GM19239 (cell line): ENCODE measurements at places on chromosomes 6 and 20.

- DNase-seq, result no peak
These were observed 280.4 kb downstream of the UBE3D start for GRCh38 chr6:82785206-82785605.

- DNase-seq, result no peak
These were observed 1.5 kb upstream of the SLC26A8 start for GRCh38 chr6:36025932-36026327.

- no peak for DNase-seq
These were observed 165.3 kb downstream of the SOBP start for GRCh38 chr6:107655245-107655644.

GRCh38 chr6:10505529-10505928 is 15.6 kb upstream of the GCNT2 start:
- no peak for DNase-seq

DNA sequence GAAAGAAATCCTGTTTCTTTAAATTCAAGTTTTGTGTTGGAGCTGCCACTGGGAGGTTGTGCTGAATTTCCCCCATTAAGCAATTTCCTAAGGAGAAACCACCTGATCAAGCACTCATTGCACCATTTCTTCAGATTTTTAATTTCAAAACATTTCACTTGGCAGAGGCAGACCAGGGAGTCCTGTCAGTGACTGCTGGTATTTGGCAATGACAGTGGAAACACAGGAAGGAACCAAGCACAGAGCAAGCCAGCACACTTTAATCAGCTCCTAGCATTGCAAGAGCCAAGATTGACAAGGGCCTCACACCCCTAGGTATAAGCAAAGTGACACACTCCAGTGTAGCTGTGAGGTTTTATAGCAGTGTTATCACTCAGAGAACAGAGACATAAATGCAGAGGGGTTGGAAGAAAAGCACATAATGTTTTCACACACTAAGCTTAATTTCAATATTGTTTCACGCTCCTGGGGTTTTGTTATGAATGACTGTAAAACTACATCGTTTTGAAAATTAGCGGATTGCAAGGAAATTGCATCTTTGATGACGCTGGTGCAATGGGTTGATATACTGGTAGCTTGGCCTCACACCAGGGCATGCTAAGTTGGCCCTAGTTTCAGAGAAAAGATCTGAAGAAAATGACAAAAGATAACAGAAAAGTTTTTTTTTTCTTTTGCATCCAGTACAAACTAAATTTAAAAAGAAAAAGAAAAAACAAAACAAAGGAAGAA is 768.4 kb downstream of the TFAP2A start:
- DNase-seq, result no peak

DNA sequence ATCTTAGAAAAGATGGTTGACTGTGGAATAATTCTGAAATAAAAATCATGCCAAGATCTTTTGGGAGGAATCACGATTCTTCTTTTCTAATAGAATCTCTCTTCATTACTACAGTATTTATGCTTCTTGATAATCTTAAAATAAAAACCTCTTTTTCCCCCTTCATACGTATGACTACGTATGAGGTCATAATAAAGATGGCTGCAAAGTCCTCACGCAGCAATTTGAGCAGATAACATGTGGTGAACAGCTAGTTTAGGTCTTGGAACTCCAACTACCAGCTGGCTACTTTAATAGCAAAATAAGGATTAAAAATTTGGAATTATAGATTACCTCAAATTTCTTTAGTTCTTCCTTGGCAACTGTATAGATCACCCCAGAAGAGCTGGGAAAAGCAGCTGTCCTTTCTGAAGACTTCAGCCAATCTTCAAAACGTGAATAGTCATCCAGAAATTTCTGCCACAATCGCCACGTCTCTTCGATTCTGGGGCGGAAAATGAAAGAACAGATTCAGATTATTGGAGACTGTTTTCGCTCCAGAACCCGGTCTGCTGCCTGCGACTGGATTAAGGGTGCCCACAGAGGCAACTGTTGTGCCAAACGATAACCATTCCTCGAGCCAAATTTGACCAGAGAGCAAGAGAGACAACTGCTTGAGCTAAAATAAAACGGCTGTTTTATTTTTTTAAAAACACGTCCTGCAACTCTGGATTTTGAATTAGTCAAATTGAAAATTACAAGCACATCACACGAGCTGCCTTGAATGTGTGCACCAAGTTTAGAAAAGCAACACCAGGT is 347.3 kb downstream of the ESR1 start:
- no peak for DNase-seq

DNA sequence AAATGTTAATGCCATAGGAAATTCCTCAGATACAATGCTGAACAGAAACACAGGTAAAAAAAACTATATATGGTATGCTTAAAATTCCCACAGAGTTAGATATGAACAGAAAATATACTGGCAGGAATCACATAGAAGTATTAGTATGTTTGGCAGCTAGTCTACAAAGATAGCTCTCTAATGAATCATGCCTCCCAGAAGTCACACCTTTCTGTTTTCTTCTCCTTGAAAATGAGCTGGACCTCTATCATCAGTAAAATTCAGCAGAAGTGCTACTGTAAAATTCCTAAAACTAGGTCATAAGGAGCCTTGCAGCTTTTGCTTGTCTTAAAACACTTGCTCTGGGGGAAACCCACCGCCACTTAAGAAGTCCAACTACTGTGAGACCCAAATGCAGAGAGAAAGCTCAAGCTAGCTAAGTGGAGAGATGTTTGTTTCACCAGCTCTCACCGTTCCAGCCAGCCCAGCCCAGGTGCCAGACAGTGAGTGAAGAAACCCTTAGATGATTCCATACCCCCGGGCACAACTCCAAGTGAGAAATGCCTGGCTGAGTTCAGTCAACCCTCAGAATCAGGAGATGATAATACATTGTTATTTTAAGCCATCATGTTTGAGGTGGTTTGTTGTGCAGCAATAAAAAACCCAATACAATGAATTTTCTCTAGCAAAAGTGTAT is 43.0 kb downstream of the TSPYL4 start:
- DNase-seq, result no peak

GRCh38 chr6:134680021-134680420 is 269.9 kb downstream of the ALDH8A1 start:
- no peak for DNase-seq

DNA sequence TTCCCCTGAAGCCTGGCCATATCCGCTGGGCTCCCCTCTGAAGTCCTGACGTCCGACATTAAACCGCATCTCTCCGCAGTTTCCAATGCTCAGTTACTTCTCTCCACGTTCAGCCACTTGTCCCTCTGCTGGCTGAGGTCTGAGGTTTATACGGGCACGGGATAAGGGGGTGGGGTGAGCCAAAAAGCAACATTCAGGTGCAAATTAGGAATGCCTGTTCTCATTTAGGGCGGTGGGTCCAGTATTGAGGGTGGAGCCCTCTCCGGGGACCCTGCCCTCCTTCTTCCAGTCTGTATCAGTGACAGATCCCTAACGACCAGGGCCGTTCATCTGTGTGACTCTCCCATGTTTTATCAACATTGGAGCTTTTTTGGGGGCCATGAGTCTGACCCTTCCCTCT is 1454.4 kb downstream of the HACE1 start:
- DNase-seq, result no peak

GRCh38 chr6:149045404-149045803 is 272.1 kb upstream of the TAB2 start:
- DNase-seq, result no peak

- DNase-seq, result no peak
These were observed 75.8 kb downstream of the SMLR1 start for GRCh38 chr6:130903007-130903406.

GRCh38 chr6:4606016-4606415 is 170.2 kb upstream of the CDYL start:
- no peak for DNase-seq

DNA sequence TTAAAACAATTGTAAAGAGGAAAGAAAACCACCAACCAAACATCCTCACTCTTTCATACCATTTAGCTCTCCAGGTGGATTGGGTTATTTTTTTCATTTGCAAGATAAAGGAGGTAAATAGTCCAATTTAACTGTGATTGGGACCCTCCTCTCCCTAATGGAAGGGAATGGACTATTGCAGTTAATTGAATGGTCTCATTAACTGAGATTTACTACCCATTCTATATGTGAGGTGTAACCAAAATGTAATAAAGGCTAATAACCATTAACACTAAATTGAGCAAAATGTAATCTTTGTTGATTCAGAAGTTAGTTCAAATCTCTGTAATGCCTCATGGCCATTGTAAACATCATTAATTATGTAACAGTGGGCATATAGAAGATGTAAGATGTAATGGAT is 105.0 kb downstream of the KLHL32 start:
- no peak for DNase-seq

DNA sequence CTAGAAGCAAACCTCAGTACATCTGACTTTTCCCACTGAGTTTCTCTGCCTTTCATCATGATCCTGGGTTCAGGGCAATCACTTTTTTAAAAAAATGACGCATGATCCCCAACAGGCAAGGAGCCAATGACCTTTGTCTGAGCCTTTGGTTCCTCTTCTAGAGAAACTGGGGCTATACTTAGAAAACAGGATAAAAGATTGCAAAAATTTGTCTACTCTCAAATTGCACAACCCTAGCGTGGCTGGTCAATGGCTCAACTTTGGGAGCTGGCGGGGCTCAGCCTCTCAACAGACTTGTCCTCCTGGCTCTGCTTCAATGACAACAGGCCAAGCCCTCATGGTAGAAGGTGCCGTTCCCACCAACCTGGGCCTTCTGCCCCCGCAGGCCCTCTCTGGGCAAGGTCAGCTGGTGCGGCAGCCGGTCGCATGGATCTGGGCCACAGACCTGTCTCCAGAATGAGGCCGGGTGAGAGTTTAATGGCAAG is 48.7 kb downstream of the PDYN start:
- DNase-seq, result no peak

DNA sequence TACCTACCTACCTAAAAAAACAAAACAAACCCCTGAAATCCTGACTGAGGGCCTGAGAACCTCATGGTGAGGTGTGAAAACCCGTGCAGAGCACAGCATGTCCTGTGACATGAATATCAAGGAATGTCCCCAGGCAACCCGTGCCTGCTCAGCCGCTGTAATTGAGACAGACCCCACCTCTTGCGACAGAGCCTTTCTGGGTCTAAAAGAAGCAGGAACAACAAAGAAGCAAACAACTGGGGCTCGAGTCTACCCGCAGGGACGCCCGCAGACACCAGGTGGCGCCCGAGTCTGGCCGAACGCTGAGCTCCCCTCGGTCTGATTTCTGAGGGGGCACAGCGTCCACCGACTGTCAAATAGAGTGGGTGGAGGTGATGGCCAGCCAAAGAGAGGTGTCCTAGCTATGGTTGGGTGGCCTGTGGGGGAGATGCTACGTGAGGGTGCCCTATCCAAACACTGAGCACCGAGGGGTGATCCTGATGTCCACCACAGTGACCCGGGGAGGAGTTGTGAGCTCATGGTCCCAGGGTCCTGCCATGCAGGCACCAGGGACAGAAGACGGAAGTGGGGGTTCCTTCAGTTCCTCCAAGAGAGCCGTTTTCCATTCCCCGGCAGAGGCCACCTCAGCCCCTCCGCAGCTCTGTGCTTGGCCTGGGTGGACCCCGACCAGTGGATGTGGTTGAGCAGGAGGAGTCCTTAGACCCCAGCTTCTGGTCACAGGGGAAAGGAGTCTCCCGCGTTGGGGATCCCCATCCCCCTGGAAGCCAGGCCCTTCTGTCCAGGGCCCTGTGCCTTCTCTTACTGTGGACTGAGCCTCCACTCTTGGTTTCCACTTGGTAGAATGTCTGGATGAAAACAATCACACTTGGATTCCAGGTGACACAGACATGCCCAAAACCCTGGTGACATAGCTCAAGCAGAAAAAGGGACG is 268.2 kb downstream of the CDC5L start:
- peak; percentile 41 for DNase-seq

- no peak for DNase-seq
These were observed 326.6 kb downstream of the ZFAND3 start for GRCh38 chr6:38146021-38146733.

DNA sequence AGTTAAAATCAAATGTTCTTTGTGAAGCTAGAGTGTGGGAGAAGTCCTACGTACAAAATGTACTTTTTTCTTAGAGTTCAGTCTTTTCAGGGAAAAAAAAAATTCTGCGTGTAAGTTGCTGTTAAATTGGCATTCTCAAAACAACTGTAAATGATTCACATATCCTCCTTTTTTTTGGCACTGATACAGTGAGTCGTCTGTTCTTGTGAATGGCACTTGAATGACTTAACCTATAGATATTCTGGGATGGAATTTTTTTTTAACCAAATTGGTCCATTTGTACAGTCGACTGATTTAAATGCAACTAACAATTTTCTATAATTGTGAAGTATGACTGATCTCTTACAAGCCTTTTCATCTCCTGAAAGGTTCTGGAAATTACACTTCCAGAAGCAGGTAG is 5.5 kb upstream of the JAG1 start:
- no peak for DNase-seq

- DNase-seq, result no peak
These were observed 54.4 kb downstream of the SNRNP48 start for GRCh38 chr6:7644417-7644816.

DNA sequence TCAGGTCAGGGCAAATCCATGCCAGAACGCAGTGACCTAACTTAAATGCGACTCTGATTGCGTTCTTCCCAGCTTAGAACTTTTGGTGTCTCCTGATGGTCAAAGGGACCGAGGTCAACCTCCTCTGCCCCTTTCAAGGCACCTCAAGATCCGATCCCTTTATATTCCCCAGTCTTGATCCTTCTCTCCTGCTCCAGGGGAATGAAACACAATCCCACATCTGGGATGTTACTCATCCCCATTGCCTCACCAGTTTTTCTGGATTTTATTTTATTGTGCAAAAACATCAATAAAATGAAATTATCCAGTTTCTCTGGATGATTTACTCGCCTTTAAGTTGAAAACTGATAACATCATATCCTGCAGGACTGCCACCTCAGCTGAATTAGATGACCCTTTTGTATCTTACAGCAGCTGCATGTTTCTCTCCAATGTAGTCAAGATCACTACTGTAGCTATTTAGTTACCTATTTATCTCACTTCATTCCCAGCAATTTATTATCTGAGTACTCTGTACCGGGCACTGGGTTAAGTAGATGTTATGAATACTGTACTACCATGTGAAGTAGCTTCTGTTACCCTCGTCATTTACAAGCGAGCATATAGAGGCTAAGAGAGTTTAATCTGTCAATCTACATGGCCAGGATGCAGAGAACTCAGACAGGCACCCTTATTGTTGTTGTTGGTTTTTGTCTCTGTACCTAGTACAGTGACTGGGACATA is 44.0 kb downstream of the IRAK1BP1 start:
- DNase-seq, result no peak

DNA sequence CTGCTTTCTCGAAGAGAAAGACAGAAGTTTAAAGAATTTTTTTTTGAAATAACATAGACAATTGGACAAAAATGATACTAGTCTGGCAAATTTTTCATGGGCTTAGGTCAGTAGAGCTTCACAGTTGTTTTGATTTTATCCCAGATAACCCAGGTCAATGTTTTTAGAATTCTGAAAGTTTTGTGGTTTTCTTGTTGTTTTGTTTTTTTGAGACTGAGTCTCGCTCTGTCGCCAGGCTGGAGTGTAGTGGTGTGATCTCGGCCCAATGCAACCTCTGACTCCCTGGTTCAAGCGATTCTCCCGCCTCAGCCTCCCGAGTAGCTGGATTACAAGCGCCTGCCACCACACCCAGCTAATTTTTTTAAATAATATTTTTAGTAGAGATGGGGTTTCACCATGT is 22.8 kb downstream of the KIF13A start:
- DNase-seq, result no peak
